ENCODE measurements at places on chromosomes 5 and 9.

DNA sequence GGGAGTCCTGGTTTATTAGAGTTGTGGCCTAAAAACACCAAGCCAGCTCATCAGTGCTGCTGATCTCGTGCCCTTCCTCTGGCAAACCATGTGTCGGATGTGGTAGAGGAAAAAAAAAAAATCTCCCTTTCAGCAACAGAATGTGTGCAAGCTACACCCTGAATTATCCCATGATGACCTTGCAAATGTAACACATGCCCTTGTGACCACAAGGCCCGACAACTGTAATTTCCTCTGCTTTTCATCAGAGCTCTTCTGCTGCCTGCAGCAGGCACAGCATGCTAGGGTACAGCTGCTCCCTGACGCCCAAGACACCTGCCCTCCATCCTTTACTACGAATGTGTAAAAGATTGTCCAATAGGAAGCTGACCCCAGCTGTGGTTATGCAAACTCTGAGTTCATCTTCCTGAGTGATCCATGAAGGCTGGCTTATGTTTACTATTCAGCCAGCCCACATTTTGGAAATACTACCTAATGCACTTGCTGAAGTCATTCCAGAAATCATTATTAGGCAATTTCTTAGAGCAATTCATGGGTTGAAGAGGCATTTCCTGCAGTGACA lies 14.6 kb upstream of the BNC2 start:
- no peak for DNase-seq

GRCh38 chr5:52898961-52899680 lies 90.0 kb upstream of the ITGA2 start:
- DNase-seq = no peak

GRCh38 chr9:89426384-89426961 lies 71.4 kb downstream of the SEMA4D start:
- no peak for DNase-seq

DNA sequence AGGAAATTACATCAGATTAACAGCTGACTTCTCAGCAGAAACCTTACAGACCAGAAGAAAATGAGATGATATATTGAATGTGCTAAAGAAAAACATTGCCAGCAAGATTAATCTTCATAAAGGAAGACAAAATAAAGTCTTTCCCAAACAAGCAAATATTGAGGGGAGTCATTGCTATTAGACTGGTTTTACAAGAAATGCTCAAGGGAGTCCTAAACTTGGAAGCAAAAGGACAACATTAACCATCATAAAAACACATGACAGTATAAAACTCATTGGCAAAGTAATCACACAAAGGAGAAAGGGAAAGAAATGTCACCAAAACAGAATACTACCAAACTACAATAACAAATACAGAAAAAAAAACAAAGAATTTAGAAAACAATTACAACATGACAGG lies 101.7 kb downstream of the FBXL17 start:
- DNase-seq = no peak

DNA sequence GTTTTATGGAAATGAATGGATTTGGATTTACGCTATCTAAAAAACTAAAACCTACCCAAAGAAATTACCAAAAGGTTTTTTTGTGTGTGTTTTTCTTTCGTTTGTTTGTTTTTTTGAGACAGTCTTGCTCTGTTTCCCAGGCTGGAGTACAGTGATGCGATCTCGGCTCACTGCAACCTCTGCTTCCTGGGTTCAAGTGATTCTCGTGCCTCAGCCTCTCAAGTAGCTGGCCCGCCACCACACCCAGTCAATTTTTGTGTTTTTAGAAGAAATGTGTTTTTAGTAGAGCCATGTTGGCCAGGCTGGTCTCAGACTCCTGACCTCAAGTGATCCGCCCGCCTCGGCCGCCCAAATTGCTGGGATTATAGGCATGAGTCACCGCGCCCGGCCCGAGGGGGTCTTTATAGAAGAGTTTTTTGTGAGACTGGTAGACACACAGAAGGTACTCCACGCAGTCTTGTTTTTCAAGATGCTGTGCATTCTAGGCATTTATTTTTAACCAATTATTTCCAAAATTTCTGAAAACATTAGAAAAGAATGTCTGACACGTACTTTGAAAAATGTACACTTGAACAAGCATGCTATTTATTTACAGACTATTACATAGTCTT lies 75.7 kb downstream of the NR6A1 start:
- no peak for DNase-seq

- DNase-seq = no peak
Observed at GRCh38 chr9:116027951-116028350, 125.6 kb upstream of the PAPPA start.

DNA sequence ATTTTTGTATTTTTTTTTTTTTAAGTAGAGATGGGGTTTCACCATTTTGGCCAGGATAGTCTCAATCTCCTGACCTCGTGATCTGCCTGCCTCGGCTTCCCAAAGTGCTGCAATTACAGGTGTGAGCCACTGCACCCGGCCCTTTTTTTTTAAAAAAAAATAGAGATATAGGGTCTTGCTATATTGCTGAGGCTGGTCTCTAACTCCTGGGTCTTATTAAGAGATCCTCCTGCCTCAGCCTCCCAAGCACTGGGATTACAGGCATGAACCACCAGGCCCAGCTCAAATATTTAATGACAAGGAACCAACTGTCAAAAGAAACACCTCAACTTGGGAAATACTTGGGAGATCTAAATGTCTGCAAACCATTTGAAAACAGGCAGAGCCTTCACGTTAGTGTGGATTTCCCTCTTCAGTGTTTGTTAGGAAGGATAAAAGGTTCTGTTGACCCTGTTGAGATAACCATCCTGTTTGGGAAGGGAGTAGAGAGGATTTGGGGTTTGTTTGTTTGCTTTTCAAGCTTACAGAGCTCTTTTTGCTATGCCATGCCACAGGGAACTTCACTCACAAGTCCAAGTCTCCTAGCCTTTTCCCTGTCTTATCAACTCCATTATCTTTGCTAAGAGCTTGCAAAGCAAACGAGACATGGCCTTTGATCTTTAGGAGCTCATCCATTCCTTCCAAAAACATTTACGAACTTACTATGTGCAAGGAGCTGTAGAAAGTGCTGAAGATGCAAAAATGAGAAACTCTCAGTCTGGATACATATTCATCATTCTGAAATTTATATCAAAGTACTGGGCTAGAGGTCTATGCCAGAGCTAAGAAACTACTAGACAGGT lies 7.5 kb downstream of the FAXDC2 start:
- DNase-seq = no peak

DNA sequence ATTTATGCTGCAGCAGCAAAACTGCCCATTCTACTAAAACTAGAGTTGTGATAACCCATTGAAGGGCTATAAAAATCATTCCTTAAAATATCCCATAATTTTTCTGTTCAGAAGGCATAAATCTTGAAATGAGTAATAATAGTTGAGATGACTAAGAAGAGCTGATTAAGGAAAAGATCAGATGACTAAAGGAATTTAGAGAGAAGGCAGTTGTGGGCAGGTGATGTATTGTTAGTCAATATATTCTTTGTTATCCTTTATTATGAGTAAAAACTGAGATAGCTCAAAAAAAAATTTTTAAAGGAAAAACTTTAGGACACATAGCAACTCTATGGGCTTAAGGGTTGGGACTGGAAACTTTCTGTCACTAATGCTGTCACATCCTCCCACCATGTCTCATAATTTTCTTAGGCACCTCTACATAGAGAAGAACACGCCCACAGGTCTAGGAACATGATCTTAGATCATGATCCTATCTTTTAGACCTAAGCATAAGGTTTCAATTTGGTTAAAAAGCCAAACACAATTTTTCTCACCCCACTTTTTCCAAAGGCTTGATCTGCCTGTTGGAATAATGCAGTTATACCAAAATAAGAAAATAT lies 597.5 kb upstream of the MEF2C start:
- no peak for DNase-seq

DNA sequence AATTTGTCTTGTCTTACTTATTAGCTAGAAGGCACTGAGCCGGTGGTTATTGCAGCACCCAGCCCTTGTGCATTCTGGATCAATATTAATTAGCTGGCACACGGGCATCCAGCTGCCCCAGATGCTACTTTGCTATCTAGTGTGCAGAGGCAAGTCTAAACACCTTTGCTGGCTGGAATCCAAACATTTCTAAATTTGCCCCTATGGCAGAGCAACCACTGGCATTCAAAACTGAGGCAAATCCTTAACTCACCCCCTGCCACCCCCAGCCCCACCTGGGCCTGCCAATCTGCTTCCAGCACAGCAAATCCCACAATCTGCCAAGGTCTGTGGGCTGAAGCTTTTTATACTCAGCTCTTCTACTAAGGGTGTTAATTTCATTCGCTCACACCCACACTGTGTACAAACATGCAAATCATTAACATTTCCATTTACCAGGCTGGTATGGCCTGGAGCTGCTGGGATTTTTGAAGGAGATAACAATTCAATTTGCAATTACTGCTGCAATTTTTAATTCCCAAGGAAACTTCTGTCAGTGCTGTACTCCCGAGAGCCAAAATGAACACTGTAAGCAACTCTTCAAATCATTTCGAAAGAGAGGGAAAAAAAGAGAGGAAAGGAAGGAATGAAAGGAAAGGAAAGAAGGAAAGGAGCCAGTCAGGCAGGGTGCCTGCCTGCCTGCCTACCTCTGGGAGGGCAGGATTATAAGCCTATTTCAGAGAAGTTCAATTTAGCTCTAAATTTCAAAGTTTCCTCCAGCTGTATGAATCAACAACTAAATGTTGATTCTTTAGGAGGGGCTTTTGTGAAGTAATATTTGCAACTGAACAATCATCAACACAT lies 35.5 kb downstream of the RAPGEF1 start:
- DNase-seq = no peak

DNA sequence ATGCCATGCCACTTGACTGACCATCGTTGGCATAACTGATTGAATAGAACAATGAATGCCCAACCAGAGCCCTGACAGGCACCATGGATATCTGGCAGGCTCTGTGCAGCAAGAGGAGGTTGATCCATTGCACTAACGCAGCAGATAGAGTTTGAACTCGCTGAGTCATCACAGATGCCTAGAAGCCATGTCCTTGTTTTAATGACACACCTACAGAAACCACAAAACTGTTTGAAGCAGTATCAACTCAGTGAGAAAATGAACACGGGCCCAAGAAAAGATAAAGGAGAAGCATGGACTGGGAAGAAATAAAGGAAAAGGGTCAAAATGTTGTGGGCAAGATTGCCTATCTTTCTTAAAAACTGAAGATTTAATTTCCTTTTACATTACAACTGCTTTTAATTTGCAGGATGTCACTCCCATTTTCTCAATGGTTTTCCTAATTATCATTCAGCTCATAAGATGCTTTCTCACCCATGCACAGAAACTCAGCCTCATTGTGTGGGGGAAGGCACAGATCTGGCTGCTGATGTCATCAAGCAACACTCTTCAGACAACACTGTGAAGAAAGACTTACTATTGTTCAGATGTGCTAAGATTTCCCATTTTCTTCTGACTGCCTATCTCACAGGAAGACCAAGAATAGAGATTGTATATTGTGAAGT lies 129.0 kb downstream of the PIK3R1 start:
- DNase-seq = no peak

GRCh38 chr5:83586874-83587776 lies 115.6 kb downstream of the VCAN start:
- no peak for DNase-seq

DNA sequence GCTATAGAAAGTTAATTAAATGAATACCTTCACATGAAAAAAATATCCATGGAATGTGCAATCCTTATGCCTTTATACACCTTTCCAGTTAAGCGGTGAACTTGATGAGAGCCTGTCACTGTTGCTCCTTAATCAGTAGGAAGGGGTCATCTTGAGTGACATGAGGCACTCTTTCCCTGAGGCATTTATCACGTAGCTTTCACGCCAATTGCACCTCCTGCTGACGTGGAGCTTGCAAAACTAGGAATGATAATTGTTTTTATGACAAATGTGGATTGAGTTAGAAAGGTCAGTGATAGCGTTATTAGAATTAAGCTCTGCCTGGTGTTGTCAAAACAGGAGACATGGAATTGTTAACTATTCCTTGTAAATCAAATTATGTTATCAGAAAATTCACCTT lies 79.7 kb downstream of the SLF1 start:
- DNase-seq = no peak

DNA sequence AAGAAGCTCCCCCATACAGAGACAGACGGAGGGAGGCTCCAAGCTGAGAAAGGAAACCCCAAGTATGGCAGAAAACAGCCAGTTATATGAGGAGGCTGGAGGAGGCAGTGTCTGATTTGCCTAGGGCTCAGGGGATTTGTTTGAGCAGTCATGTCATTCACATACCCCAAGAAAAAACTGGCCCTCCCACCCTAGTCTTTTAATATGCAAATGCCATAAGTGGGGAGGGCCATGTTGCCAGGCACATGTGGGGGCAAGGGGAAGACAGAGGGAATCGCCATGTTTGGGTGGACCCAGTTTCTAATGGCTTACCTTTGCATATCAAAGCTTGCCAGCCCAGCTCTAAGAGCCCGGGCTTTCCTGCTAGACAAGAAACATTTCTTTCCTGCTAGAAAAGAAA lies 1163.8 kb downstream of the TAF11L14 start:
- no peak for DNase-seq

Measured in memory B cell (primary cell).